ENCODE measurements at places on chromosomes 2 and 18. TPM values are rescaled to one million over a fixed set of nuclear protein-coding genes. Genes with fewer than 3 reads are reported as not detected.

- DNase-seq: no peak
- H3K4me3 ChIP-seq: no peak overlapping the region
- H3K27ac ChIP-seq: no peak overlapping the region
- no peaks in the 10 kb centered on the region for H3K4me1 ChIP-seq
Observed at GRCh38 chr18:48544116-48544515, 5.3 kb downstream of the CTIF start.

KCNE4 gene
- not detected for total RNA-seq

- no peaks in the 10 kb centered on the region for H3K36me3 ChIP-seq
- DNase-seq: no peak
- no peak overlapping the region for H3K27ac ChIP-seq
- H3K4me3 ChIP-seq: no peak overlapping the region
- no peaks in the 10 kb centered on the region for H3K4me1 ChIP-seq
Observed at GRCh38 chr2:64601034-64601754, 52.5 kb downstream of the SERTAD2 start.

EFR3B gene
- 0.09 TPM for total RNA-seq

DNA sequence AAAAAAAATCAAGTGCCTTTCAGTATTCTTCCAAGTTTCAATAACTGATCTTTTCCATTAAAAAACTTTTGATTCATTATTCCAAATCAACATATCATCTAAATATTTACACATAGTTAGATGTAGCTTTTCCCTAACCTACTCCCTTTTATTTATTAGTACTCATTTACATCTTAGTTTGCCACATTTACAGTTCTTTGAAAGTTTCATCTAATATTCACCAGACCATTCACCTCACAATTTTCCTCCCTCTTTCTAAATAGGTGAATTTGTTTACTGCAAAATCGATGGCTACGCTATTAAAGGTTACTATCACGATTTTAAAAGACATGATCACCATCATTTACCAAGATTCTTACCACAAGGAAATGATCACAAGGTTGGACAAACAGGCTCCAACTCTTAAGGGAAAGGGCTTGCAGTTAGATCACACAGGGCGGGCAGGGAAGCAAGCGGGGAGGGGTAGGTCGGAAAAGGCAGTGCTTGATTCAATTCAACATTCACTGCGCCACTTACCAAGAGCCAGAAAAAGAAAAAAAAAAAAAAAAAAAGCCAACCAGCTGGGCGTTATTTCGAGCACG lies 654 bp upstream of the MARCHF7 start:
- peak overlapping the region; percentile 97 for H3K4me3 ChIP-seq
- H3K4me1 ChIP-seq: peaks cover 28% of the 10 kb centered on the region
- peaks cover 9% of the 10 kb centered on the region for H3K36me3 ChIP-seq

- H3K36me3 ChIP-seq: no peaks in the 10 kb centered on the region
- DNase-seq: no peak
- H3K27me3 ChIP-seq: peaks cover 4% of the 10 kb centered on the region
- H3K4me3 ChIP-seq: no peak overlapping the region
Observed at GRCh38 chr18:58861353-58861752, 3.3 kb upstream of the ZNF532 start.

KCNIP3 gene
- total RNA-seq: not detected

GRCh38 chr2:175251425-175252041 lies 70.0 kb upstream of the ATP5MC3 start:
- H3K4me1 ChIP-seq: no peaks in the 10 kb centered on the region
- no peak overlapping the region for H3K27ac ChIP-seq
- H3K36me3 ChIP-seq: no peaks in the 10 kb centered on the region
- no peak overlapping the region for H3K4me3 ChIP-seq

UCN gene
- total RNA-seq: 6.6 TPM

COL3A1 gene
- 2.0 TPM for total RNA-seq

DNA sequence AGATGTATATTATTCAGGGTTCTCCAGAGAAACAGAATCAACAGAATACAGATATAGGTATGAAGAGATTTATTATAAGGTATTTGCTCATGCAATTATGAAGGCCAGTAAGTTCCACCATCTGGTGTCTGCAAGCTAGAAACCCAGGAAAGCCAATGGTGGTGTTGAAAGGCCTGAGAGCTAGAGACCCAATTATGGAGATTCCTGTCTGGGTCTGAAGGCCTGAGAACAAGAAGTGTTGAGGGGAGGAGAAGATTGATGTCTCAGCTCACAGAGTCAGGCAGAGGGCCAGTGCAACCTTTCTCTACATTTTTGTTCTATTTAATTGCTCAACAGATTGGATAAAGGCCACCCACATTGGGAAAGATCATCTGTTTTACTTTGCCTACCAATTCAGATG lies 524.2 kb upstream of the CRIM1 start:
- H3K27ac ChIP-seq: no peak overlapping the region
- H3K27me3 ChIP-seq: peaks cover 2% of the 10 kb centered on the region
- no peaks in the 10 kb centered on the region for H3K4me1 ChIP-seq
- H3K36me3 ChIP-seq: no peaks in the 10 kb centered on the region

DNA sequence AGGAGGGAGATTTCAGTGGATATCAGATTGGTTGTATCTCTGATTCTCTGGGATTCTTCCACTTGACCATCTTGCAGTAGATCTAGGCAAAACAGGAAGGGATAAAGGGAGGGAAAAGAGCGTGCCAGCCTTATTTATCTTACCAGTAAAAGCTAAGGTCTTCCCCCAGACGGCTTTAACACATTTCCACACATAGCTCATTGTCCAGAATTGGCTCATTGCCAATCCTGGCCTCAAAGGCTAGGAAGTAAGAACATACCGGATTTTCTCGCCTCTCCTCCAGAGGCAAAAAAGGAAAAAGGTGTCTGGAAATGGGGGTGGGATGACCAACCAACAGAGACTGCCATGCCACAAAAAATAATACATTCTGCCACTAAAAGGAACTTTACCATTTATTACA lies 411.6 kb upstream of the NRP2 start:
- H3K36me3 ChIP-seq: no peaks in the 10 kb centered on the region
- H3K4me3 ChIP-seq: no peak overlapping the region
- H3K27me3 ChIP-seq: no peaks in the 10 kb centered on the region
- DNase-seq: no peak
- H3K27ac ChIP-seq: no peak overlapping the region

DNA sequence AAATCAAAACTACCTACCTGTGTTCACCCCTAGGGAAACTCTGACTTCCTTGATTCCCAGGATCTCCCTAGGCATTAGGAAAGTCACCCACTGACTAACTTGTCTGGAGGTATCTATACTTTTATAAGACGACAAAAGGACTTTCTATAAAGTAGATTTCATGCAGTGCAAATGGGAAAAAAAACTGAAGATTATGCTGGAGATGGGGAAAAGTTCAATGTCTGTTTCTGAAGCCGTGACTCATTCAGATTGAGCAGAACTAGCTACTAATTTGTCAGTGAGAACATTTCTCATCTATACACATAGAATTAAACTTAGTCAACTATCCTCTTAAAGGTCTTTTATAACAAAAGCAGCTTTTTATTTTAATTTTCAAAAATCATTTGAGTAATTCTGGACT lies 6.0 kb downstream of the SEPTIN10 start:
- peaks cover 26% of the 10 kb centered on the region for H3K27me3 ChIP-seq
- DNase-seq: no peak
- no peak overlapping the region for H3K27ac ChIP-seq
- H3K4me3 ChIP-seq: no peak overlapping the region

DNA sequence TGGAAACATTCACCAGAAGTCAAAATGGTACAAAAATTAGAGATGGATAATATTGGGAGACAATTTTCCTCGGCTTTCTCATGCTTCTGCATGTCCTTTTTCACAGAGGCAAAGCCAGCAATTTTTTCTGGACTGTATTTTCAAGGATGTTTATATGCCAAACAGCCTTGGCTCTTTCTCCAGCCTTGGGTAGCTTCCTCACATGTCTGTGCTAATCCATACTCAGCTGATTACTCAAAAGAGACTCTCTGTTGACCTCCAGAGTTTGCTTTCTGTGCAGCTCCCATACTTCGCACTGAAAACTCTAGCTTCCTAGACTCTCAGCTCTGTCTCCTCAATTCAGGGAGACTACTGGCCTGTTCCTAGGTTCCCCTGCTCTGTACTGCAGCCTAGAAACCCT lies 10.6 kb downstream of the C18orf63 start:
- no peak overlapping the region for H3K4me3 ChIP-seq
- H3K27me3 ChIP-seq: peaks cover 4% of the 10 kb centered on the region
- DNase-seq: no peak
- H3K36me3 ChIP-seq: no peaks in the 10 kb centered on the region

ERBB4 gene
- not detected for total RNA-seq

CERKL gene
- not detected for total RNA-seq
